Epithelial cell of proximal tubule (primary cell): ENCODE measurements at places on chromosomes 6 and 20.

GRCh38 chr6:70221025-70221714 lies 81.7 kb downstream of the COL9A1 start:
- peak; percentile 7 for DNase-seq

DNA sequence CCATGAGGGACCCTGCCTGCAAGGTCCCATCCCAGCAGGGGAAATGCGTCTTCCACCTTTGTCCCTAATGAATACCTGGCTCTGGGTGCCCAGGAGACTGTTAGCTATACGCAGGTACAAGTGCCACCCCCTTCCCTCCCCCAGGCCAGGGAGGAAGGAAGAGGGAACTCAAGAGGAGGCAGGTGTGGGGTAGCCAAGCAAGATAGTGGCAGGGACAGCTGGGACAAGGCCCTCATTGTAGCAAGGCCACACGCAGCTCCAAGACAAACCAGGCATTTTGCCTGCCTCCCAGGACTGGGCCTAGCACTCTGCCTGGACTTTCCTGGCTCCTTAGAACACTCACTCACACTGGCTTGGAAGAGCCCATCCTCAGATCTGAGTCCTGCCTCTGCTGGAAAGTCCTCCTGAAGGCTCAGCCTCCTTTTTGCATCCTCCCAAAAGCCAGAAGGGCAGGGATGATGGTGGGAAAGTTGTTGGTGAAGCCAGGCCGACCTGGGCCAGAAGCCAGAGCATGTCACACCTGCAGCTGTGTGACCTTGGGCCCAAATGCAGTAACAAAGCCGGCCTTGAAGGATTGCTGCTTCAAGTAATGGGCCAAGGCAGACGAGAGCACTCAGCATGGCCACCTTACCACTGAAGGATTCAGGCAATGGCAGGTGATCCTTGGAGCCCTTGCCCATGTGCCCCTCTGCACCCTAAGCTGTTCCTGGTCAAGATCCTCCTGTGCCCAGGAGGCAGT lies 27.7 kb downstream of the SNPH start:
- no peak for DNase-seq

- DNase-seq, result peak; percentile 15
Observed at GRCh38 chr6:10310826-10311225, 104.0 kb downstream of the TFAP2A start.

- no peak for DNase-seq
Observed at GRCh38 chr6:48169635-48170034, 58.6 kb upstream of the PTCHD4 start.

- peak; percentile 94 for DNase-seq
Observed at GRCh38 chr6:7058250-7058923, 49.4 kb upstream of the RREB1 start.

DNA sequence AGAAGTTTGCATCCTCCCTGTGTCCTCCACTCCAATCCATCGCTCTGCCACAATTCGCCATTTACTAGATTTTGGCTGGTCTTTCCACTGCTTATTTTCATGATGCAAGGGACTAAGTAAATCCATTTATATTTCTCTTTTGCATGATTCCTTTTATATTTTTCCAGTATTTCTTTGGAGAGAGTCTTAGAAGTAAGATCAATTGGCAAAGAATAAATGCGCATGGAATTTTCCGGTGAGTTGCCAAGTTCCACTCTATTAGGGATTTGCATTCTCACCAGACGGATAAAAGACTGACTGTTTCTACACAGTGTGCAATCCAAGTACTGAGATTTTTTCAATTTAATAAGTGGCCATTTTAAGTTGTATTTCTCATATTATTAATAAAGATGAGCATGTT lies 91.7 kb upstream of the PHACTR3 start:
- no peak for DNase-seq

- no peak for DNase-seq
Observed at GRCh38 chr6:119781365-119781764, 431.8 kb upstream of the MAN1A1 start.

DNA sequence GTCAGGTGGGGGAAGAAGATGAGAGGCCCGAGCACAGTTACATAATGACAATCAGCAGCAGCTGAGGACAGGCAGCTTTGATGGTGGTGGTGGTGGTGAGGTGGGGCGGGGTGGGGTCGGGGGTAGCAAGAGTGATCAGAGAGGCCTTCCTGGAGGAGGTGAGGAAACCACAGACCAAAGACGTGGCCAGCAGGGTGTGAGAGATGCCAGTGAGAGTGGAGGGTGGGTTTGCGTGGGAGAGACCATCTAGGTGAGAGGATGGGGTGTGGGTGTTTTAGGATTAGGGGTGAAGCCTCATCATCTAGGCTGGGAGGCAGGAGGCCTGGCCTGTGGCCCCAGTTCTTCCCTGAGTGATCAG lies 76.0 kb upstream of the TOX2 start:
- DNase-seq, result no peak

GRCh38 chr6:100613656-100614055 lies 148.9 kb upstream of the SIM1 start:
- DNase-seq, result no peak

DNA sequence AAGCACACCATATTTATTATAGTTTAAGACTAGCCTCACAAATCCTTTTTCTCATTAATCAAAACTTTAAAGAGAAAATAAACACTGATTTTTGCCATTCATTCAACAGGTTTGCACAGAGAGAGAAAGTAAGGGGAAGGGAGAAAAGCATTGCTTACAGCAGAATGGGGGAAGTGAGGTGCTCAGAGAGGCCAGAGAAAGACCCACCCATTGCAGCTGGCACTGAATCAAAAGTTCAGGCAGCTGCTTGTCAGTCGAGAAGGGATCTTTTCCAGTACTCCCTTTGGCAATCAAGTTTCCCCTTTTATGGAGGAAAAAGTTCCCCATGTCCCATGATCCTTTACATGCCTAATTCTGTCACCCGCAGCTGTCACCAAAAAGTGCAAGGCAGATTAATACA lies 8.0 kb upstream of the CRISP2 start:
- no peak for DNase-seq

GRCh38 chr6:134590449-134590848 lies 272.5 kb upstream of the SGK1 start:
- no peak for DNase-seq

- DNase-seq, result no peak
Observed at GRCh38 chr20:9330151-9330550, 184.2 kb upstream of the LAMP5 start.

DNA sequence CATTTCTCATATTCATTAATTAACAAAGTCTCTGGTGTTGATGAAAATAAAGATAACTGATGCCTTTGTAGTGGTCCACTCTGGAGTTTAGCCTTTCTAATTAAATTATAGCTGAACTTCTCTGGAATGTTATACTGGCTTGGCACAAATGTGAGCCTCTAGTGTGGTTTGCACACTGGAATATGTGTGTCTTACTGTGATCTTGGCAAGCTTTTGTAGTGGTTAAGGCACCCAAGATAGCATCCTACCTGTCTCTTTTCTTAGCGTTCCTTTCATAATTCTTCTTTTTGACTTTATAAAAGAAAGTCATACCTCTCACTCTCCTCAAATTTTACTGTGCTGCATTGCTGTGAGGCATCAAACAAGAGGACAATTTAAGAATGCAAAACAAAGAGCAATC lies 107.4 kb downstream of the UTRN start:
- no peak for DNase-seq

GRCh38 chr6:50591135-50591534 lies 122.2 kb upstream of the TFAP2D start:
- DNase-seq, result no peak

GRCh38 chr6:122151066-122151465 lies 248.4 kb upstream of the HSF2 start:
- no peak for DNase-seq
